NCI-H187 treated with DMSO at 0.1 percent for 48 hours (cell line): ENCODE measurements at places on chromosomes 16 and 17.

- DNase-seq = no peak
Measured at GRCh38 chr16:73228649-73229048, 180.7 kb upstream of the ZFHX3 start.

GRCh38 chr17:44384823-44385286 lies 4.6 kb downstream of the ITGA2B start:
- DNase-seq = no peak

DNA sequence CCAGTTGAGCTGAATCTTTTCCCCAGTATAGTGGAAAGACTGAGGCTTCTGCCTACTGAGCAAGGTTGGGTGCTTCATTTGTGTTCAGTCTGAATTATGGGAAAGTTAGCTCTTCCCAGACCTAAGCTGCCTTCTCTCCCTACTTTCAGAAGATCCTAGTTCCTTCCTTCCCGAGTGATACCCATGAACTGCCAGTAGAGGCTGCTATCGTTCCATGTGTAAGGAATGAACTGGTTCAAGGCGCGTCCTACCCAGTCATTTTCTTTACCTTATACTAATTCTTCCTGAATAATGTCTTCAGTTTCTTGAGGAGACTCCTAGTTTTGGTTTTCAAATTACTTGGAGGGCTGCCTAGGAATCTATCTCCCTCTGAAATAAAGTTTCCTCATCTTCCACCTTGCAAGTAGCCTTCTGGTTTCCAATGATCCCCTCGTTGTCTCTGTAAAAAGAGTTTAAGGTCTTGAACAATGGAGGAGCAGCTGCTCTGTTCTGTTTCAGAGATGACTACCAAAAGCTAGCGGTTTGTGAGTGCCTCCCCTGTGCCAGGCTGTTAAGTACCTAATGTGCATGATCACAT lies 934 bp upstream of the AOC2 start:
- no peak for DNase-seq

DNA sequence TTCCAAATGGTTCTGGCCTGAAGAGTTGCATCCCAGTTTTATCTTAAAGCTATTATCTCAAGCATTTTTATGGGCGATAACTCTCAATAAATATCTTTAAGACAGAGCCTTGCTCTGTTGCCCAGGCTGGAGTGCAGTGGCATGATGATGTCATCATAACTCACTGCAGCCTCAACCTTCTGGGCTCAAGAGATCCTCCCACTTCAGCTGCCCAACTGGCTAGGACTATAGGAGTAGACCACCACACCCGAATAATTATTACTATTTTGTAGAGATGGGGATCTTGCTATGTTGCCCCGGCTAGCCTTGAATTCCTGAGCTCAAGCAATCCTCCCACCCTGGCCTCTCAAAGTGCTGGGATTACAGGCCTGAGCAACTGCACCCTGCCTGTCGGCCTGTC lies 26.1 kb upstream of the CYTH1 start:
- no peak for DNase-seq

DNA sequence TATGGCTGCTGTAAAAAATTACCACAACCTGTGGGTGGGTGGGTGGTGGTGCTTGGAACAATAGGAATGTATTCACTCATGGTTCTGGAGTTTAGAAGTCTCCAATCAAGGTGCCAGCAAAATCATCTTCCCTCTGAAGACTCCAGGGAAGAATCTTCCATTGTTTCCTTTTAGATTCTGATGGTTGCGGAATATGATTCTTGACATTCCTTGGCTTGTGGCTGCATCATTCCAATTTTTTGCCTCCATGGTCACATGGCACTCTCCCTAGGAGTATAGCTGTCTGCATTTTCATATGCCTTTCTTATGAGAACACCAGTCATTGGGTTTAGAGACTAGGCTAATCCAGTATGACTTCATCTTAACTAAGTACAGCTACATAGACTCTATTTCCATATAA lies 401.0 kb downstream of the HS3ST3B1 start:
- DNase-seq = no peak
